ENCODE measurements at places on chromosomes 7 and 10.

DNA sequence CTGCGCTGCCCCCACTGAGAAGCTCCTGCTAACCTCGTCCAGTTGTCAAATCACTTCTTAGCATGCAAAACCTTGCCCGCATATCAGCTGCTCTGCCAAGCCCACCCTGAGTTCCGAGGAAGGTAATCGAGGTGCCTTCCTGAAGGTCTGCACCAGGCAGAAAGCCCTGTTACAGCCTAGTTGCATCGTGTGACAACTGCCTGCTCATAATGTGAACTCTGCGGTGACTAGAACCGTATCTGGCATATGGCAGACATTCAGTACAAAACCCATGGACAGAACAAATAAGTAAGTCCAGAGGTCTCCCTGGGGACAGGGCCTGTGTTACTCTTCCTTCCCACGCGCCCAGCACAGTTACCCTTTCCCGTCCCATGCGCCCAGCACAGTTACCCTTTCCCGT lies 394.3 kb downstream of the DNAJB6 start:
- no peak for DNase-seq

DNA sequence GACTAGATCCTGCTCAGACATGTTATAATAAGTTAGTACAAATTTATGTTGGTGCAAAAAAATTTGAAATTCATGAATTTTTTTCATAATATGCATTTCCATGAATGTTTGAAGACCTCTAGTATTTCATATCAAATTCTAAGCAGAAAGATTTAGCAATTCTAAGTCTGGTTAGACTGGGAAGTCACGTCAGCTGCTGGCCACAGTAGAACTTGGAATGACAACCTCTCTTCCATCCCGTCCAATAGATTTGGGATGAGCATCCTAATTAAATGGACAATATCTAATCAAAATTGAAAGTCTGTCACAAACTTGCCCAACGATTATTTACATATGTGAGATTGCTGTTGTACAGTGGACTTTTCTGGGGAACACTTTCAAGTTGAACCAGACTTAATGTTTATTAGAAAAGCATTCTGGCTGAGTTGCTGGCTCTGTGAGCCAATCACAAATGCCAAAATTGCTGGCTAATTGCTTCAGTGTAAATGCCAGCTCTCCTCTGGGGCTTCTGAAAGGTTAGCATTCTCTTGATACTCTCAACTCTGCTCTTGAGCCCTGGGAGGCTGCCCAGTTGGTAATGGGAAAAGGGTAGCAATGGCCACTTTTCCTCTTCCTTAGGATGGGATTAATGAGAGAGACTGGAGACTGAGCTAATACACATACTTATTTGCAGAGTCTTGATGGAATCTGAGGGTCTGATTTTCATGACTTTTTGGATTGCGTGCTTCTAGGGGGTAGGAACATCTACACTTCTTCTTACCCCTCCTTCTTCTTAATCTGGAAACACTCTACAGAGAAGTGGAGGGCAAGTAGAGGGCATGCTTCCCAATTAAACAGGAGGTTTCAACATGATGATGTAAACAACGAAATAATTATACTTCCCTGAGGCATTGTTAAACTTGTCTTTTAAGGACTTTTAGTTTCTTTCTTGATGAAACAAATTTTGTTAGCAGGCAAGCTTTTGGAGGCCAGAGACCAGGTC lies 253.5 kb downstream of the BAMBI start:
- no peak for DNase-seq

DNA sequence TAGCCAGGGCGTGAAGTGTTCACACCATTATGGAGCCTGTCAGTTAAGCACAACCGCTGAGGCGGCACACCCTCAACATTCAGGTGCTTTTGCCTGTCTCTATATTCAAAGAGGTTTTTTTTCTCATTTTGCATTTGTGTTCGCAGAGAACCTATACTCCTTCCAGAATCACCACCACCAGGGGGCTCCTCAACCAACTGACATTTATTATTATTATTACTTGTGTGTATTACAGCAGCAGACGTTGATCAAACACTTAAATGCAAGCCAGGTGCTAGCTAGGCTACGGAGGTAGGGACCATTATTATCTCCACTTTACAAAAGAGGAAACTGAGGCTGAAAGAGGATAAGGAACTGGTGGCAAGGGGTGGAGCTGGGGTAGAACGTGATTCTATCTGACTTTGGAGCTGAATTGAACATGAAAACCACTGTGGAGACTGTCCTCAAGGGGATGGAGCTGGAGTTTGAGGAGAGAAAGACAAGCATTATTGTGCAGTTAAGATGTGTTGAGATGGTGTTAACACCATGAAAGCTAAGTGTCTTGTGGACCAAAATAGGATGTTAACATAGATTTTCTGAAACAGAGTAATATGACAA lies 133.8 kb upstream of the PLXNA4 start:
- no peak for DNase-seq

- DNase-seq, result no peak
Measured at GRCh38 chr7:45923290-45923689, 2.2 kb upstream of the IGFBP3 start.
